ENCODE measurements at places on chromosomes 3 and 15. TPM values are rescaled to one million over a fixed set of nuclear protein-coding genes. Genes with fewer than 3 reads are reported as not detected.

DNA sequence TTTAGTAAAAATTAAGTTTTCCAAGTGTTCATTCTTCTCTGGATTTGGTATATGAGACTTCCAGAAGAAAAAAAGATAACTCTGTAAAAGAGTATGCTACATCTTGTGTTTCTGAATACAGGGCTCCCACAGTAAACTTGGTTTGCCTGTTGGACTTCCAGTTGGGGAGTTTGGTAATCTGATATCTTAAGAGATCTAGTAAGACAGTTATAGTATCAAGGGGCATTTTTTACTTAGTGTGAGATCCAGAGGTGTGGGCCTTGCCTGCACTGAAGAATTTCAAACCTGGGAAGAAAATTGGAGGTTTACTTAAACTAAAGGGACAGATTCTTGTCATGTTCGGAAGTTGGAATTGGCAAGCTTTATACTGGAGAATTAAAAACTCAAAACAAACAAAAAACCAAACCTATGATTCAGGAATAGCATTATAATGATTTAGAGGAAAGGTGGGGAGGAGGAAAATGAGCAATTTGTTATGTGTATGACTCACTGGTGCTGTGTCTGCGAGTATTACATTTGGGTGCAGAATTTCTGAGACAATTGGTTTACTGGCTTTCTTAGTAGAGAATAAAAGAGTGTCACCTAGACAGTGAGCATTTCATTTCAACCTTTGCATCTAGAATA, 58.9 kb upstream of the ULK4 start:
- DNase-seq = no peak

Gene IGF2BP2
- total RNA-seq = 15.9 TPM

- DNase-seq = no peak
These were observed 301.2 kb upstream of the PROK2 start for GRCh38 chr3:72086042-72086742.

GRCh38 chr3:66267031-66267430, 46.2 kb downstream of the SLC25A26 start:
- no peak for DNase-seq

Gene PLSCR4
- total RNA-seq = 20.3 TPM

GRCh38 chr3:18428991-18429745, 4.0 kb upstream of the SATB1 start:
- DNase-seq = no peak

- DNase-seq = no peak
These were observed 94.7 kb downstream of the TNIK start for GRCh38 chr3:171365489-171365888.

GRCh38 chr3:72633534-72633933, 214.7 kb downstream of the SHQ1 start:
- no peak for DNase-seq

DNA sequence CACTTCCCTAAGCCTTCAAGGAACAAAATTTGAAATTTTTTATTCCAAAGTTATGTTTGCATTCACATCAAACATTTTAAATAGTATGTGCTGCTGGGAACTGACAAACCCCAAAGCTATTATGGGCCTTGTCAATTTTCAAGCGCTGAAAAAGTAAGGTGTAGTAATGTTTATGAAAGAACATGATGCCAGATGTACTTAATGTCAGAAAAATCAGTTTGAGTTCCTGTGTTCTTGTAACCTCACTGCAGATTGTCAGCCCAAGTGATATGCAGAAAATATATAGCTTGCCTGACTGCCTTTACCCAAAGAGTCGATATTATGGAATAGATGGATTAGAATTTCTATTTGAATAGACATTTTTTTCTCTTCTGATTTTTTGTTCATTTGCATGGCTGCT, 20.8 kb upstream of the DIPK2A start:
- no peak for DNase-seq

GRCh38 chr15:57495554-57496165, 96.0 kb upstream of the MYZAP start:
- no peak for DNase-seq

GRCh38 chr3:180417241-180417640, 184.7 kb upstream of the TTC14 start:
- DNase-seq = no peak

Gene RYR3
- not detected for total RNA-seq

GRCh38 chr3:10240799-10241198, 7.5 kb upstream of the TATDN2 start:
- DNase-seq = no peak

Gene AQR
- 10.1 TPM for total RNA-seq
